Gastrocnemius medialis (tissue), 4 donors: ENCODE measurements at places on chromosomes 5 and 9.
A peak's percentile ranks its signal among the peaks of the same experiment; 100 is the strongest.

DNA sequence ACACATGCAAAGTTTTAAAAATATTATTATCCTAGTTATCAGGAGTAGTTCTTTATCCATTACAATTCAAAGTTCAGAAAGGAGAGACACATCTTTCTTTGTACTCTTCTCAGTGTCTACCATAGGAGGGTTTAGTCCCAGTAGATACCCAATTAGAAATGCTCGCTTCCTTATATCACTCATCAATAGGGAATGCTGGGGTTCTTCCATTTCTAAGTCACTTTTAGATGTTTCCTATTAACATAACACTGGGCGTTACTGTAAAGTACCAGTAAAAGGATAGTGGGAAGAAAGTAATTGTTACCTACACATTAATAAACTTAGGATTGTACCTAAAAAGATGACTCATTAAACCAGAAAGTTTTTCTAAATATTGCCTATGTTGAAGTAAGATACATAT lies 348.3 kb upstream of the CDH6 start:
- no peak overlapping the region for H3K27ac ChIP-seq
- H3K27me3 ChIP-seq, result no peaks in the 10 kb centered on the region
- H3K36me3 ChIP-seq, result no peaks in the 10 kb centered on the region
- H3K4me3 ChIP-seq, result no peak overlapping the region
- H3K4me1 ChIP-seq, result peaks cover 6% of the 10 kb centered on the region

DNA sequence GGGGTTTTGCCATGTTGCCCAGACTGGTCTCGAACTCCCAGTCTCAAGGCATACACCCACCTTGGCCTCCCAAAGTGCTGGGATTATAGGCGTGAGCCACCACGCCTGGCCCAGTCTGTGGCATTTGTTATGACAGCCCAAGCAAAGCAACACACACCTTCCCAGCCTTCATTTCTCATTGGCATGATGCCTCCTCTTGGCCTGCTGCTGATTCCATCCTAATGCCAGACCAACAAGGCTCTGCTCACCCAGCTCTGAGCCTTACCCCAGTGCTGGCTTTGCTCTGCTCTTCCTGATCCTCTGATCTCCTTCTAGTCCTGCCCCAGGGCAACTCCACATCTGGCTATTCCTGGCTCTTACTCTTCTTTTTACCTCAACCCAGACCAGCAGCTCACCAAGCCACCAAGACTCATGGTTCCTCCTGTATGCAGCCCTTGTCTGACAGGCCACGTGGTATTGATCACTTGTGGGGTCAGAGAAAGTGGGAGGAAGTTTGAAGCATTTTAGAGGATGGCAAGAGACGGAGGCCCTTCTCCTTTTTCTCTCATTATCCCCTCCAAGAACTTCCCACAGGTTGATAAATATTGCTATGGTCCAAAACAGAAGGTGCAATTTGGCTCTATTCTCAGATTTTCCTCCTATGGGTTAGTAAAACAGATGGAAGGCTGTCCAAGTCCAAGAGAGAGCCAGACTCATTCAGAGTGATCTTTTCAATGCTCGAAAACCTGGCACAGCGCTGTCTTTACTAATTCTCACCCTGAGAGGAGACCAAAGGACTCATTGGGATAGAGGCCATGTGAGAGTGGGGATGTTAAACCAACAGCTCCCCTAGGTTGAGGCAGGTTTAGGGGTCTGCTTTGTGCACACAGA lies 958 bp downstream of the CD180 start:
- no peaks in the 10 kb centered on the region for H3K4me1 ChIP-seq
- H3K27me3 ChIP-seq, result no peaks in the 10 kb centered on the region
- H3K36me3 ChIP-seq, result no peaks in the 10 kb centered on the region
- no peak overlapping the region for H3K4me3 ChIP-seq

- H3K4me3 ChIP-seq, result no peak overlapping the region
- no peaks in the 10 kb centered on the region for H3K4me1 ChIP-seq
- no peak overlapping the region for H3K27ac ChIP-seq
- DNase-seq, result no peak
- no peaks in the 10 kb centered on the region for H3K36me3 ChIP-seq
- no peaks in the 10 kb centered on the region for H3K27me3 ChIP-seq
These were observed 84.9 kb downstream of the SPOCK1 start for GRCh38 chr5:137414112-137414755.

DNA sequence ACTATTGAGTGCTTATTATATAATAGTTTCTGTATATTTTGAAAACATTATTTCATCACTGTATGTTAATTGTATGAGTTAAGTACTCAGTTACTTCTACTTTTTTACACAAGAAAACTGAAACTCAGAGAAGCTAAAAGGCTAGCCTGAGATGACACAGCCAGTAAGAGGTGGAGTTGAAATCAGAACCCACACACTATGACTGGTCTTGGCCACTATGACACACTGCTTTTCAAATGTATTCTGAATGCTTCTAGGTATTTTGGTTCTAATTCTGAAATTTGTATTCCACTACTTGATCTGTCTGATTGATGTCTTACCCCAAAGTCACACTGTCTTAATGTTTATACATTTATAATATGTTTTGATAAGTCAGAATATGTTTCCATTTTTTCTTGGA lies 181.8 kb downstream of the ZDHHC21 start:
- H3K27ac ChIP-seq, result no peak overlapping the region
- no peaks in the 10 kb centered on the region for H3K36me3 ChIP-seq
- H3K4me3 ChIP-seq, result no peak overlapping the region
- H3K27me3 ChIP-seq, result peaks cover under 1% of the 10 kb centered on the region
- H3K4me1 ChIP-seq, result no peaks in the 10 kb centered on the region

DNA sequence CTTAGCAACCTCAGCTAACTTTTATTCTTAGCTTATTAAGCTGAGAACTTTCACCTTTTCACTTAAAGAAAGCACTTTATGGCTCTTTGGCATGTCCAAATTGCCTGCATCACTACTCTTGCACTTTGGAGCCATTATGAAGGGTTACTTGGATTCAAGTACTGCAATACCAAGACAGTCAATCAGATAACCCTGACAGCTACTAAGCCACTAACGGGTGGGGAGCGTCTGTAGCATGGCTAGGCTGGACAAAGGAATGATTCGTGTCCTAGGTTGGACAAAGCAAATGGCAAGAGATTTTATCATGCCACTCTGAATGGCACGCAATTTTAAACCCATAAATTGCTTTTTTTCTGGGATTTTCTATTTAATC lies 39.6 kb downstream of the TRPM6 start:
- no peaks in the 10 kb centered on the region for H3K27me3 ChIP-seq
- DNase-seq, result no peak
- no peaks in the 10 kb centered on the region for H3K36me3 ChIP-seq

DNA sequence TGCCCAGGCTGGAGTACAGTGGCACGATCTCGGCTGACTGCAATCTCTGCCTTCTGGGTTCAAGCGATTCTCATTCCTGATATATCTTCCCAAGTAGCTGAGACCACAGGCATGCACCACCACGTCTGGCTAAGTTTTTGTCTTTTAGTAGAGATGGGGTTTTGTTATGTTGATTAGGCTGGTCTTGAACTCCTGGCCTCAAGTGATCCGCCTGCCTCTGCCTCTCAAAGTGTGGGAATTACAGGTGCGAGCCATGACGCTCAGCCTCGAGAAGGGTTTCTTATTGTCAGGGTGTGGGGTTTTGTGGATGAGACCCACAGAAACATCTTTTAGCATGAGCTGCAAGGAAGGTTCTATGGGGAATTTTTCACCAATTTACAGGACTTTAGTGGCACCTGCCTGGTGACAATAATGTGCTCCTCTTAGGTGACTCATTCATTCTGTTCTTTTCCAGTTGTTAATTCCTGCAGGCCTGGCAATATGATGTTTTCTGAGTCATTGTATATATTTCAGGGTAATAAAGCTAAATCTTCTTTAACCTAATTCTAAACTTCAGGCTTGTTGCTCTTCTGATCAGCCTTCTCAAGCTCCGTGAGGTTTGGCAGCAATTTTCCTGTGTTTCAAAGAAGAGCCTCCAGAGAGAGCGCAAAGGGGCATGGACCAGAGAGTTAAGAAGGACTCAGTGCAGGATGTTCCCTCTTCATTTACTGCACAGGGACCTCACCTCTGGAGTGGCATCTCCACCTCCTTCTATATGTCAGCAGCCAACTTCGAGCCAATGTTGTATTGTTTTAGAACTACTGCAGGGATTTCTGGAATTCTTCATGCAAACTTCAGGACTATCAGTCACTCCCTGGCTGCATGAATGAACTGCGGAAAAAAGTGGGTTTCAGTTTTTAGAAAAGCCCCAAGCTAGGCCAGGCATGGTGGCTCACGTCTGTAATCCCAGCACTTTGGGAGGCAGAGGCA lies 77.8 kb upstream of the ZNF618 start:
- H3K4me1 ChIP-seq, result no peaks in the 10 kb centered on the region
- H3K4me3 ChIP-seq, result no peak overlapping the region
- H3K36me3 ChIP-seq, result no peaks in the 10 kb centered on the region
- no peak overlapping the region for H3K27ac ChIP-seq

DNA sequence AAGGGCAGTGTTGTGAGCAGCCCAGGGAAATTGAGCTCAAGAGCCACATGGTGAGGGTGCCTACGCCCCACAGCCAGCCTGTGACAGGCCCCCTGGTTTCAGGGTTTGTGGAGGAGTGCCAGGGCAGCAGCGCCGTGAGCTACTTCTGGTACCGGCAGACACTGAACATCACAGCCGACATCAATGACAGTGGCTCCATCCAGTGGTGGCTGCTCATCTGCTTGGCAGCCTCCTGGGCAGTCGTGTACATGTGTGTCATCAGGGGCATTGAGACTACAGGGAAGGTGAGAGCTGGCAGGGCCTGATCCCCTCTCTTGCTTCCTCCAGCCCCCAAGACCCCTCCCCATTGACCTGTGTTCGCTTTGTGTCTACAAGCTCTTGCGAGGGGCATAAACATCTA lies 10.2 kb downstream of the SLC6A18 start:
- no peak for DNase-seq
- no peak overlapping the region for H3K4me3 ChIP-seq

DNA sequence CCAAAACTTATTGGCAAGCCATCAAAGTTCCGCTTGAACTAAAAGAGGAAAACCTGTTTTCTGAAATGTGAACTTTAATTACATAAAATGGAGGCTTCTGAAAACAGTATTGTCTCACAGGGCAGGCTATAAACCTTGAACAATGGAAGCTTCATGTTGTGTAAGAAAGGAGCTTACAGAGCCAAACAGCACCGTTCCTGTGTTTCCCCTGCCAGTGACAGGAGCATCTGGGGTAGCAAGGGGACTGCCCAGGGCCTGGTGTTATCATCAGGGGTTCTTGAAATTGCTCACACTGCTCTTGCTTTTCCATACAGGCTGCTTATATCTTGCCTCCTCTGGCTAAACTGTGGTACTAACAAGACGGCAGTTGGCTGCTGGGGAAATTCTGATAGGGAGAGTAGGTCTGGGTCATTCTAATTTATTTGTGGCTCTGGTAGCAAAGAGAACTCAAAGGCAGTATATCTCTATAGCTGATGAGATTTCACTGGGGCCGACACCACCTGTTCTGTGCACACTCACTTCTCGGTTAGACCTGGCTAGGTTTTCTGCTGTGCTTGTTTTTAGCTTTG lies 40.4 kb downstream of the BASP1 start:
- no peak overlapping the region for H3K27ac ChIP-seq
- no peak overlapping the region for H3K4me3 ChIP-seq
- DNase-seq, result no peak
- H3K4me1 ChIP-seq, result no peaks in the 10 kb centered on the region
- no peaks in the 10 kb centered on the region for H3K27me3 ChIP-seq

DNA sequence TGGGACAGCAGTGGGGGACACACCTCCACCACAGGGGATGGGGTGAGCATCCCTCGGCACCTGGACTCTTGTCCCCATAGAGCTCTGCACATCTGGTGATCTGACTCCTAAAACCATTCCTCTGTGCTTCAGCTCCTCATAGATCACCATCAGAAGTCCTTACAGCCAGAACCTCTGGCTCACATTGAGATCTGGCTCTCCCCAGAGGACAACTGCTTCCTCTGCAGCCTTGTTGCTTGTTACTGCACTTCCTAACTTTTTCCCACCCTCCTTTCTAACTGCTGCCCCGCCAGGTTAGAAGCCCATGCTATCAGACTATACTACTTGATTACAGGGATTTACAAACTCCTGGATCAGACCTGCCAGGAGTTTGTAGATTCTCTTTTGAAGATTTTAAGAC lies 64.5 kb downstream of the ARSB start:
- no peak for DNase-seq
- H3K27me3 ChIP-seq, result no peaks in the 10 kb centered on the region
- no peak overlapping the region for H3K4me3 ChIP-seq
- no peaks in the 10 kb centered on the region for H3K36me3 ChIP-seq
- no peak overlapping the region for H3K27ac ChIP-seq
- no peaks in the 10 kb centered on the region for H3K4me1 ChIP-seq

DNA sequence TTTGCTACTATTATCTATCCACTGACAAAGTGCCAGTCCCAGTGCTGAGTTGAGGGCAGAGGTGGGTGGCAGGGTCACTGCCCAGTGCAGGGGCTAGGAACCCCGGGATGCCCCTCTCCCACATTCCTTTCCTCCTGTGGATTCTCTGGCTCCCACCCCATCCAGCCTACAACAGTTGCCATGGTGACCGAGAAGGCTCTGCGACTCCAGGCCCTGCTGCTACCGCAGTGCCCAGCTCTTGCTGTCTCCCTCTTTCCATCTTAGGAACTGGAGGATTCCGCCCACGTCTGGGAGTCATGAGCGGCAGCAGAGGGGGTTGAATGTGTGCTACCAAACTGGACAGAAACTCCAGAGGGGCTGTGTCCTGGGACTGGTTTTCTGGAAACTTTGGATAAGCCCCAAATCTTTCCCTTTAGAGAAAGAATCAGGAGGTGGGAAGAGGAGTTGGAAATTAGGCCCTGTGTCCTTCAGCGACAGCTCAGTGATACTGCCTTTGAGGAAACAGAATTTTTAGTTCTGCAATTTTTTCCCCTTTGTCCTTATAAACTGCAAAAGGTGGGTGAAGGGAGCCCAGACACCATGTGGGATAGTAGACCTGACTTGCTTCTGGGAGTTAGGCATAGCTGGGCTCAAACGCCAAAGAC lies 20.7 kb upstream of the C5orf47 start:
- peaks cover 17% of the 10 kb centered on the region for H3K4me1 ChIP-seq
- H3K4me3 ChIP-seq, result no peak overlapping the region
- H3K27ac ChIP-seq, result peak overlapping the region; percentile 69
- H3K36me3 ChIP-seq, result no peaks in the 10 kb centered on the region
- no peak for DNase-seq
- no peaks in the 10 kb centered on the region for H3K27me3 ChIP-seq

DNA sequence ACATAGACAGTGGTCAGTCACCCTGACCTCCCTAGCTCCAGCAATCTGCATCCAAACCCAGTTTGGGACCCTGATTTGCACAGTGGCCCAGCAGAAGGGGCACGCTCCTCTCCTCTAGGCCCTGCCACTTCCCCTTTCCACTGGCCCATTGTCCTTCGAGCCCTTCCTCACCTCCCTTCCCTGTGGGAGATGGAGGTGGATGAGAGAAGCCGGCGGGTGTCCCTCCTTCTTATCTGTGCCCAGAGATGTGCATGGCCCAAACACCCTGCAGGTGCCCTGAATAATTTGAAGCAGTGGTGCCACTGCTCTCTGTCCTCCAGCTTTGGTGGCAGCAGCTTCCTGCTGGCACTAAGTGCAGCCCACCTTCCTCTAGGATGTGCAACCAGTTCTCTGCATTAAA lies 140.0 kb downstream of the BARX1 start:
- H3K27me3 ChIP-seq, result no peaks in the 10 kb centered on the region
- DNase-seq, result no peak
- H3K36me3 ChIP-seq, result no peaks in the 10 kb centered on the region
- no peak overlapping the region for H3K27ac ChIP-seq
- H3K4me3 ChIP-seq, result no peak overlapping the region
- H3K4me1 ChIP-seq, result no peaks in the 10 kb centered on the region
